ENCODE measurements at places on chromosomes 11 and 22.

DNA sequence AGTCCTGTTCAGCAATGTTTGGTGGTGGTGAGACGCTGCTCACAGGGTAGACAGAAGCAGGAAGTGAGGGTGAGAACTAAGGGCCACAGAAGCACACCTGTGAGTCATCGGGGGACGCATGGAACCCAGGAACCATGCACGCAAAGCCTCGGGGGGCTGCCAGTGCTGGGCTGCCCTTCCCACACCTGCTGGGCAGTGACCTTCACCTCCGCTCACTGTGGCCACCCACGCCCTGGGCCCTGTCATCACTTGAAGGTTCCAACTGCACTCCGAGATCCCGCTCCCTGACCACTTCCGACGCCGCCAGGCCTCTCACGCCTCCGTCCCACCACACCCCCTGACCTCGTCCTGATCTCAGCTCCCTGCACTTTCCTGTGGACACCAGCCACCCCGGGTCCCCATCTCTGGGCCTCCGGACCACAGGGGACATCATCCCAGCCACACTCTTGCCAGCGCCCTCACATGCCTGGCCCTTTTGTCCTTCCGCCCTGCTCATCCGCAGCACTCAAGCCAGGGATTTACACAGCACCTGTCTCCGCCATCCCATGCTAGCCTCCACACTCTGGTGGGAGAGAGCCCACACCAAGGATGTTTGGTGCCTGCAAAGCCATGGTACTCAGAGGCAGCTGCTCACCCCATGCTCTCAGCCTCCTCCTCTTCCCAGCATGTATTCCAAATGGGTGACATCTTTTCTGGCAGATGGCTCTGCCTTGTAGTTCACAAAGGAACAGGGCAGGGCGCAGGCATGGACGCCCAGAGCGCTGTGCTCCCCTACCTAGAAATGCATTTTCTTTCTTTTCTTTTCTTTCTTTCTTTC lies 23.1 kb upstream of the ATXN10 start:
- no peak for DNase-seq

- DNase-seq = no peak
These were observed 57.0 kb downstream of the BCR start for GRCh38 chr22:23237201-23237798.

- DNase-seq = no peak
These were observed 79.3 kb upstream of the CRTAM start for GRCh38 chr11:122758974-122759373.

DNA sequence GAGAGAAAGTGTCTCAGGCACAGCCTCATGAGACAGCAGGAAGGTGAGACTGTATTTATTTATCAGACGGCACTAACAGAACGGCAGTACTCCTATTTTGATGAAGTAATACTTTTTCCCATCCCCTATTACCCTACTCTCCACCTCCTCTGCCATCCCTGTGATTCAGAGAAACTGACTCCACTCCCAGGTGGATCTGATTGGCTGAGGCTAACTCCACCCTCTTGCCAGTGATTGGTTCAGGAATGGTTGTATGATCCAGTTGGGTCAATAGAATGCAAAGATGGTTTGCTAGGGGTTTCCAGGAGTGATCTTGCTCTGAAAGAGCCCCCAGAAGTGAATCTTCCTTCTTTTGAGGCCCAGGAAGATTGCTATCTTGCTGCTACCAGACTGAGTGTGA lies 65.9 kb upstream of the RCN1 start:
- DNase-seq = no peak

DNA sequence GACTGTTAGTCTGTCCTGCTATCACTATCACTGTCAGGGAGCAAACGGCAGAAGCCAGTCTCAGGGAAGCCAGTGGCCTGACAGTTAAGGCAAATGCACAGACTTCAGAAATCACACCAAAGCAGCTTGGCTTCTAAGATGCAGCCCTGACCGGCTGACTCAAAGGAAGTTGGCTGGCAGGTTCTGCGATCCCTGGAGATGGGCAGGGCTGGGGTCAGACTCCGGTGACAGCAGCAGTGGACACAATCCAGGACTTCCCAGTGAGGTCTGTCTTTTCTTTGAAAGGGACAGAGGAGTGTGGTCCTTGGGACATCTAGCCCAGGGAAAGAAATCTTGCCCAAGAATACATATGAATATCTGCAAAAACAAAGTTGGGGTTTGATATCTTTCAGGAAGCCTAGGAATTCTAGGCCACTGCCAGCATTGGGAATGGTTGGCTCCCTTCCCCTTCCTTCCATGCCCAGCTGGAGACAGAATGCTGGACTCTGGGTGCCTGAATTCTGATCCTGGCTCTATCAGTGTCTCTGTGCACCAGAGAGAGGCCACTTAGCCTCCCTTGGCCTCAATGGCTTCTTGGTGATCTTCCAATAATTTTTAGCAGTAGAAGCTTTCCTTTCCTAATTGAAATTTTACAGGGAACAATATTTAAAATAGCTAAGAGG lies 108.9 kb downstream of the KIRREL3 start:
- no peak for DNase-seq

- no peak for DNase-seq
These were observed 1.4 kb downstream of the SLC25A17 start for GRCh38 chr22:40817737-40818136.

DNA sequence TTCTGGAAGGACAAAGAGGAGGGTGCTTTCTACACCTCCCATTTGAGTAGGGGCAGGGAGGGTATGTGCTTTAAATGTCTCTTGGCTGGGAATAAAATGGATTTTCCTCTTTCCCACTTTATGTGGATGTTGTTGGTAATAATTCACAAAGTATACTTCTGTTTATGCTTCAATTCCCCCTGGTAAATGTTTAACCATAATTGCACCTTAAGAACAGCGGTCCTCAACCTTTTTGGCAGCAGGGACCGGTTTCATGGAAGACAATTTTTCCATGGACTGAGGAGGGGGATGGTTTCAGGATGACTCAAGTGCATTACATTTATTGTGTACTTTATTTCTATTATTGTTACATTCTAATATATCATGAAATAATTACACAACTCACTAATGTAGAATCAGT lies 4.0 kb upstream of the TP53AIP1 start:
- DNase-seq = no peak

DNA sequence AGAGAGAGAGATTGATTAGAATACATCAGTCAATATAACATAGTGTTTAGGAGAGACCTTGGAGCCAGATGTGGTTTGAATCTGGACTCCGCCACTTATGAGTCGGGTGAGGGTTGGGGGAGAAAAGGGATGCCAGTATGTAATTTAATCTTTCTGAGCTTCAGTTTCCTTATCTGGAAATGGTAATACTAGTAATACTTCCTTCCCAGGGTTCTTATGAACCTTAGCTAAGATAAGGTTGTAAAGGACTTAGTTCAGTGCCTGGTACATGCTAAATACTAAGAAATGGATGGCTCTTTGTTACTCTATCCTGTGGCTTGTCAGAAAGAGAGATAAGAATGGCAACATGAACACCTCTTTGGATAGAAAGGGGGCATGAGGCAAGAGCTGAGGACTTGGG lies 226.1 kb upstream of the NARS2 start:
- no peak for DNase-seq

GRCh38 chr22:50341977-50342650 lies 1.0 kb upstream of the PPP6R2 start:
- DNase-seq = peak; percentile 72

- DNase-seq = peak; percentile 22
These were observed 892 bp downstream of the GDPD5 start for GRCh38 chr11:75524665-75525432.

DNA sequence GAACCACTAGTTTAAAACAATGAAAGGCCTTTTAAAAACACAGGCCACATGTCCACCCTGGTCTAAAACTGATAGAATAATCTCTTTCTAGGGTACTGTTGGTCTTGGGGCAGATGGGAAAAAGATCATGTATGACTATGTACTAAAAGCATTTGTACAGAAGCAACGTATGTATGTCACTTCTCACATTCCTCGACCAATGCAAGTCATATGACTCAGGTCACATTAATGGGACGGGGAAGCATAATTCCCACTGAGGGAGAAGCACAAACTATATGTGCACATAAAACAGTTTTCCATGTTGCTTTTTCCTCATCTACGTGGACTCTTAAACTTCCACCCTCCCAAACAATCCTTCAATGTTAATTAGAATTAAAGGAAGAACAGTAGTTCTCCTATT lies 32.2 kb upstream of the GAB2 start:
- DNase-seq = no peak

GRCh38 chr11:4551346-4551979 lies 6.5 kb downstream of the OR52M1 start:
- no peak for DNase-seq

GRCh38 chr11:112844517-112844916 lies 116.7 kb upstream of the NCAM1 start:
- no peak for DNase-seq
